ENCODE measurements at places on chromosomes 12 and 14.

DNA sequence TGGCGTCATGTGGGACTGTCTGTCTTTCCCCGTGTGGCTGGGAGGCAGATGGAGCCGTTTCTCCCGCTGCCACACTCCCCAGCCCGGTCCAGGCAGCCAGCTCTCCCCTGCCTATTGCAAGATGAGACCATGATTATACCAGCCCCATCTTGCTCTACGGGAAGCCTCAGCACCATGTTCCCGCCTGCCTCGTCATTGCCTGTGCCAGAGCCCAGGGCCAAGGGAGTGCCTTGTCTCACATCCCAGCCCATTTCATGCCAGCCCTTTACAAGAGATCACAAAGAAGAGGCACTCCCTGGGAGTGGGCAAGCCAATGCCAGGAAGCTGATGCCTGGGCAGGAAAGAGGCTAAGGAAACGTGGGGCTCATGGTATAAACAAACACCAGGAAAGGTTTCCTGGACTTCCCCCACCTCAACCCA, 23.9 kb downstream of the GPR68 start:
- no peak overlapping the region for H3K4me3 ChIP-seq
- H3K36me3 ChIP-seq = peaks cover 71% of the 10 kb centered on the region
- no peak for DNase-seq
- H3K4me1 ChIP-seq = peaks cover 7% of the 10 kb centered on the region
- H3K27me3 ChIP-seq = no peaks in the 10 kb centered on the region
- H3K27ac ChIP-seq = no peak overlapping the region

GRCh38 chr14:75449696-75450095, 21.9 kb downstream of the JDP2 start:
- H3K4me3 ChIP-seq = no peak overlapping the region
- peaks cover 8% of the 10 kb centered on the region for H3K4me1 ChIP-seq
- DNase-seq = no peak
- no peak overlapping the region for H3K27ac ChIP-seq

GRCh38 chr14:70907176-70907995, at the start of gene PCNX1:
TSS of gene PCNX1 (plus strand) at chr14:70907459. CDS start at chr14:70907851, 392 bp downstream.
- H3K27me3 ChIP-seq = no peaks in the 10 kb centered on the region
- peak within 1 kb of the TSS; percentile 93 for H3K27ac ChIP-seq
- peak within 1 kb of the TSS; percentile 85 for H3K4me3 ChIP-seq
- peak; percentile 94 for DNase-seq
- peaks cover 8% of the 10 kb centered on the region for H3K36me3 ChIP-seq

- H3K4me1 ChIP-seq = no peaks in the 10 kb centered on the region
- H3K4me3 ChIP-seq = no peak overlapping the region
- no peak for DNase-seq
- no peak overlapping the region for H3K27ac ChIP-seq
Observed at GRCh38 chr12:130097798-130098255, 64.4 kb upstream of the FZD10 start.

- H3K36me3 ChIP-seq = peaks cover 35% of the 10 kb centered on the region
- H3K27ac ChIP-seq = peak overlapping the region; percentile 76
- no peaks in the 10 kb centered on the region for H3K27me3 ChIP-seq
- H3K4me1 ChIP-seq = peaks cover 25% of the 10 kb centered on the region
- peak; percentile 48 for DNase-seq
Observed at GRCh38 chr12:123389560-123390351, 5.8 kb downstream of the KMT5A start.

GRCh38 chr14:103105580-103106150, 11.1 kb downstream of the EXOC3L4 start:
- H3K4me3 ChIP-seq = no peak overlapping the region
- peaks cover 34% of the 10 kb centered on the region for H3K4me1 ChIP-seq
- H3K27me3 ChIP-seq = peaks cover 17% of the 10 kb centered on the region
- DNase-seq = no peak

GRCh38 chr14:37669242-37669641, 73.8 kb downstream of the TTC6 start:
- no peaks in the 10 kb centered on the region for H3K27me3 ChIP-seq
- no peak overlapping the region for H3K4me3 ChIP-seq
- H3K4me1 ChIP-seq = no peaks in the 10 kb centered on the region
- no peak for DNase-seq
- H3K27ac ChIP-seq = no peak overlapping the region

- peaks cover 6% of the 10 kb centered on the region for H3K4me1 ChIP-seq
- H3K27ac ChIP-seq = no peak overlapping the region
- H3K27me3 ChIP-seq = peaks cover 20% of the 10 kb centered on the region
Observed at GRCh38 chr12:110935588-110935987, 15.2 kb upstream of the MYL2 start.

- DNase-seq = no peak
- H3K36me3 ChIP-seq = no peaks in the 10 kb centered on the region
- no peaks in the 10 kb centered on the region for H3K27me3 ChIP-seq
- no peak overlapping the region for H3K4me3 ChIP-seq
Observed at GRCh38 chr12:101597164-101597563, 2.4 kb downstream of the MYBPC1 start.

GRCh38 chr14:33359288-33359881, 420.7 kb downstream of the NPAS3 start:
- DNase-seq = no peak
- H3K27ac ChIP-seq = no peak overlapping the region
- H3K36me3 ChIP-seq = no peaks in the 10 kb centered on the region

DNA sequence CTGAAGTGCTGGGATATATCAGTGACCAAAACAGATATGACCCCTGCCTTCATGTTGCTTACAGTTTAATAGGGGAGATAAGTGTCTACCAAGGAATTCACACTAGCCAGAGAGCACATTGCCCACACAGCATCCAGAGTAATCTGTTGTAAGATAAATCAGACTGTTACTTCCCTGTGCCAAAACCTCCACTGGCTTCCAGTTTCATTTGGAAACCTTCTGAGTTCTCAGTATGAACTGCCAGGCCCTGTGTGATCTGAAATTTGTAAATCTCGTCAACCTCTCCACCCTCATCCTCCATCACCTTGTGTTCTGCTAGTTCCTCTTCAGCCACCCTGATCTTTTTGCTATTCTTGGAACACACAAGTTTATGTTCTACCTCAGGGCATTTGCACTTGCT, 154.7 kb downstream of the ETV6 start:
- DNase-seq = no peak
- no peak overlapping the region for H3K27ac ChIP-seq
- no peak overlapping the region for H3K4me3 ChIP-seq
- H3K27me3 ChIP-seq = no peaks in the 10 kb centered on the region
- H3K4me1 ChIP-seq = peaks cover 45% of the 10 kb centered on the region

DNA sequence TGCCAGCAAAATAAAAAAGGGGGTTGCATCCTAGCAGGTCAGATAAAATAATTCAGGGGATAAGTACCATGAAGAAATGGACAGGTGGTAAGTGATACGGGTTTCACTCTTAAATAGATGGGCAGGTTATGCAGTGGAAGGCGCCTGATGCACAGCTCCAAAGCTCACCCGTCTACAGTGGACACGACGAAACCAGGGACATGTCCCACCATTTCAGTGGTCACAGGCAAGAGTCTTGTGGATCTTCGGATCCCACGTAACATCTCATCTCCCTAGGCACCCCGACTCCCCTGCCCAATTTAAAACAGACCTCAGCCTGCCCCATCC, 60.5 kb downstream of the DDX51 start:
- H3K27ac ChIP-seq = peak overlapping the region; percentile 88
- no peak for DNase-seq
- H3K4me3 ChIP-seq = peak overlapping the region; percentile 90
- peaks cover 28% of the 10 kb centered on the region for H3K36me3 ChIP-seq
- H3K27me3 ChIP-seq = no peaks in the 10 kb centered on the region

GRCh38 chr14:87934185-87934584, 58.8 kb downstream of the GALC start:
- H3K4me3 ChIP-seq = no peak overlapping the region
- H3K36me3 ChIP-seq = peaks cover 48% of the 10 kb centered on the region
- H3K4me1 ChIP-seq = peaks cover 6% of the 10 kb centered on the region
- H3K27me3 ChIP-seq = no peaks in the 10 kb centered on the region
- no peak for DNase-seq

GRCh38 chr12:111193977-111194702, 174.8 kb downstream of the PHETA1 start:
- no peak for DNase-seq
- H3K36me3 ChIP-seq = no peaks in the 10 kb centered on the region
- no peak overlapping the region for H3K27ac ChIP-seq
- peaks cover 27% of the 10 kb centered on the region for H3K27me3 ChIP-seq
- H3K4me3 ChIP-seq = no peak overlapping the region

DNA sequence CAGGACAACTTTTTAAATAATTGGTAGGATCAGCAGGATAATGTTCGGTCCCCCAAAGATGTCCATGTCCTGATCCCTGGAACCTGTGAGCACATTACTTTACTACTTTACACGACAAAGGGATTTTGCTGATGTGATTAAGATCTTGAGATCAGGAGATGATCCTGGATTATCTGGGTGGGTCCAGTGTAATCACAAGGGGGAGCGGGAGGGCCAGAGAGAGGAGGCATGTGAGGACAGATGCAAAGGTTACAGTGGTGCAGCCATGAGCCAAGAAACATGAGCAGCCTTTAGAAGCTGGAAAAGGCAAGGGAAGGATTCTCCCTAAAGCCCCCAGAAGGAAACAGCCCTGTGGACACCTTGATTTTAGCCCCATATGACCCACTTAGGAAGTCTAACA, 33.1 kb downstream of the KCNK10 start:
- H3K36me3 ChIP-seq = no peaks in the 10 kb centered on the region
- peaks cover 18% of the 10 kb centered on the region for H3K27me3 ChIP-seq
- H3K4me3 ChIP-seq = no peak overlapping the region
- H3K4me1 ChIP-seq = no peaks in the 10 kb centered on the region

DNA sequence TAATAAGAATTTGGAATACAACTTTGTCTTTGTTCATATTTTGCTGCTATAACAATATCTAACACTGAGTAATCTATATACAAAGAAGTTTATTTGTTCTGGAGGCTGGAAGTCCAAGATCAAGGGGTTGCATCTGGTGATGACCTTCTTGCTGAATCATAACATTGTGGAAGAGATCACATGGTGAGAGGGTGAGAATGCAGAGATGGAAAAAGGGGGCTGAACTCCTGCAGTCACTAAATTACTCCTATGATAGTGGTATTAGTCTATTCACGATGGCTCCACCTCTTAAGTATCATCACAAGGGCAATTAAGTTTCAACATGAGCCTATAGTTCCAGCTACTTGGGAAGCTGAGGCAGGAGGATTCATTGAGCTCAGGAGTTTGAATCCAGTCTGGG, 4.5 kb upstream of the AKAP6 start:
- H3K27ac ChIP-seq = no peak overlapping the region
- DNase-seq = no peak
- H3K27me3 ChIP-seq = no peaks in the 10 kb centered on the region
- no peak overlapping the region for H3K4me3 ChIP-seq
- no peaks in the 10 kb centered on the region for H3K4me1 ChIP-seq
- no peaks in the 10 kb centered on the region for H3K36me3 ChIP-seq

DNA sequence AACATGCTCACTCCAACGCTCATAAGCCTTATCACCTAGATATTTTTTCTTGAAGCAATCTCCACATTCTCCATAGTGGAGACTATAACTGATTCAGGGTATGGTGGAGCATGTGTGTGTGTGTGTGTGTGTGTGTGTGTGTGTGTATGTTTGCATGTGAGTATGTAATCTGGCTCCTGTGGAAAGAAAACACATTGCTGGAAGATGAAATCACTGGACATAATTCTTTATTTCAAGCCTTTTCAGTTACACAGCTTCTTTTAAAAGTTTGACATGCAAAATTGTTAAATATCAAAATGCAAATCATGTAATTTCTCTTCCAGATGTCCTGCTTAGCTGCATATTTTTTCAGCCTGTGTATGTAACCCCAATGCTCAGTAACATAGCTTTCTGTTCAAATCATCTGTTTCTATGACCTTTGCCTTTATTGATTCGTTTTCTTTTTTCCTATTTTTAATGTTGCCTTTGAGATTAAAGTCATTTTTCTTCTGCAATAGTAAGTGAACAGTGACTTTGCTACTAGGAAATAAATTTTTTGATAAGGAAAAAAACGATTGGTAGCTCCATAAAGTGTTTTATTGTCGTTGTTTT, 80.5 kb upstream of the BTG1 start:
- H3K4me3 ChIP-seq = no peak overlapping the region
- DNase-seq = no peak
- no peak overlapping the region for H3K27ac ChIP-seq
- H3K36me3 ChIP-seq = no peaks in the 10 kb centered on the region
- no peaks in the 10 kb centered on the region for H3K27me3 ChIP-seq
- no peaks in the 10 kb centered on the region for H3K4me1 ChIP-seq

- H3K27ac ChIP-seq = no peak overlapping the region
- H3K36me3 ChIP-seq = no peaks in the 10 kb centered on the region
- H3K4me1 ChIP-seq = no peaks in the 10 kb centered on the region
- H3K27me3 ChIP-seq = no peaks in the 10 kb centered on the region
Observed at GRCh38 chr14:66746316-66747006, 238.5 kb downstream of the GPHN start.

DNA sequence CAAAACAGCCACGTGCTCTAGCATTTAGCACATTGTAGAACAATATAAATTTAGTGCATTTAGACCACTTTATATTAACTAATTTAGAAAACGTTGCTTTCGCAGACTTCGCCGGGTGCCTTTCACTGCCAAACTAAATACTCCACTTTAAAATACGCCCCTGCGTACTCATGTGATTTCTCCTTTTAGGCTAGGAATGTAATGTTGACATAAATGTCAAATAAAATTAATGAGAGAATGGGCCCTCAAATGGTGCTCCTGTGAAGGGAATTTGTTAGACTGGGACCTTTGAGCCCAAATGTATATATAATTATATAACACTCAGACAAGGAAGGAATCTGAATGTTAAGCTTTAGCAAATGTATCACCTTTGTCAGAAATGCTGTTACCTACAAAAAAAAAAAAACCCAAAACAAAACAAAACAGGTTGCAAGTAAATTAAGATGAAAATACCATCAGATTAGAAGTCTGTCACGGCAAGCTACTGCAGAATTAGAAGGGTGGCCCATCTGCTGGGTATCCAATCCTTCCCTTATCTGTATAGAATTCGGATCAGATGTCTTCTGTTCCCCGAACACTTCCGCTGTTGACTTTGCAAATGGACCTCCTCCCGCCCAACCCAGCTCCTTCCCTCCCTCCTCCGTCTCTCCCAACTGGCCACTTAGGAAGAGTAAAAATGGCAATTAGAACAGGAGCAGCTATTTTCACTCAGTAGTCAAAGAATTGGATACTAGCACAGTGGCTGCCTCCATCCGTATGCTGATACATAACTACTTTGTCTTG, 159.3 kb upstream of the FOXN3 start:
- peaks cover 15% of the 10 kb centered on the region for H3K36me3 ChIP-seq
- no peak for DNase-seq
